ENCODE measurements at places on chromosomes 4 and X.

DNA sequence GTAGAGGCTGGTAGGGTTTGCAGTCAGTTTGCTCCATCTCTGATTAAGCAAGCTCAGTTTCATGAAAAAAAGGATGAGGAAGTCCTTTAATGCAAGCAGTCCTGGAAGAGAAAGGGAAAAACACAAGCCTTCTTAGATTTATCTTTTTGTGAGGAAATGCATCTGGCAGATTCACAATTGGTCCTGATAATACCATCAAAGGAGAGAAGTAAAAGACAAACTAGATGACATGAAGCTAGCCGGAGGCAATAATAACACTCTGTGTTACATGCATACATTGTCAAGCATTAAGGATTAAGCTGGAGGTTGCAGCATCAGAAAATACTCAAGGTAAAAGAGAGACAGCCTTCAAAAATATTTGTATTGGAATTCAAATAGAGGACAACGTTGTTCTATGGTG is 356.0 kb upstream of the TEX13C start:
- DNase-seq, result no peak

GRCh38 chrX:110914281-110914680 is 118.7 kb upstream of the CHRDL1 start:
- DNase-seq, result no peak

DNA sequence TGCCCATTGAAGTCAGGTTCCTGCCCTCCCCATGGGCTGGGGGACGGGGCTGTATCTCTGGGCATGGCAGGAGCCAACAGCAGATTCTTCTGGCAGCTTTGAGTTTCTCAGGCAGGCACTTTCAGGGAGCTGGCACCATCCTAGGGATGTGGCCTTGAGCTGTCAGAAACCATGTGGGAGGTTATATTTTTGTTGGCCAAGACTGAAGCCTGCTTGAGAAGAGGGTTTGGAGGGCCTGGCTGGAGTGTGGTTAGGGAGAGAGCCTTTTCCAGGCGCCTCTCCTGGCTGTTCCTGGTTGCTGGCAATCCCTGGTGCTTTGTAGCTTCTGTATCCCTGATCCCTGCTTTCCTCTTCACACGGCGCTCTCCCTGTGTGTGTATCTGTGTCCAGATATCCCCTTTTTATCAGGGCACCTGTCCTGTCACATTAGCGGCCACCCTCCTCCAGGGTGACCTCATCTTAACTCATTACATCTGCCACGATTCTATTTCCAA is 30.6 kb upstream of the SORCS2 start:
- no peak for DNase-seq

GRCh38 chrX:41912923-41913322 is 10.4 kb downstream of the CASK start:
- no peak for DNase-seq

GRCh38 chr4:40321574-40322275 is 13.4 kb upstream of the CHRNA9 start:
- no peak for DNase-seq

- DNase-seq, result no peak
These were observed 253.4 kb upstream of the CASK start for GRCh38 chrX:42176789-42177188.

DNA sequence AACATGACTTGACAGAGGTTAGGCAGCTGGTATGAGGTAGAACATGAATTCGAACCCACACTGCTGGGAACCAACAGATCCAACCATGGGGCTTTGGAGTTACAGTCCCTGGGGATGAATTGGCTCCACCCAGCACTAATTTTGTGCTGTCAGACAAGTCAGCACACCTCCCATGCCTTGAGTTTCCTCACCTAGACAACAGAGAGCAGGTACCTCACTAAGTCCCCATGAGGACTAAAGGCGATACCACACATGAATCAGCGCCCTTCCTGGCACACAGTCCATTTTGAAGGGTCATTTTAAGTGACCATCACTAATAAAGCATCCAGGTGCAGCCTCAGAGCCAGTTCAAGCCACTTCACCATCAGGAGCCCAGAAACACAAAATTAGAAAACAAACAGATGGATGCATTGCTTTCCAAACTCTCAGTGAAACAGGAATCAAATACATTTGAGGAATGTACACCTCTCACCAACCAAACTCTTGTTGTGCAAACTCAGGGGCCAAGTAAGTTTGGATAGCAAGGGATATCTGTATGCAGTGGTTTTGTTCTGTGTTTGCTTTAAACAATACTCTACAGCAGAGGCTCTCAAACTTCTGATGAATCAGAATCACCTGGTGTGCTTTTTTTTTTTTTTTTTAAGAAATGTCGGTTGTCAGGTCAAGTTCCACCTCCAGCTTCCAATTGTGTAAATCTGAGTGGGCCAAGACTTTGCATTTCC is 10.1 kb downstream of the IDS start:
- DNase-seq, result no peak

- DNase-seq, result no peak
These were observed 6.3 kb upstream of the PPEF2 start for GRCh38 chr4:75908555-75908954.

DNA sequence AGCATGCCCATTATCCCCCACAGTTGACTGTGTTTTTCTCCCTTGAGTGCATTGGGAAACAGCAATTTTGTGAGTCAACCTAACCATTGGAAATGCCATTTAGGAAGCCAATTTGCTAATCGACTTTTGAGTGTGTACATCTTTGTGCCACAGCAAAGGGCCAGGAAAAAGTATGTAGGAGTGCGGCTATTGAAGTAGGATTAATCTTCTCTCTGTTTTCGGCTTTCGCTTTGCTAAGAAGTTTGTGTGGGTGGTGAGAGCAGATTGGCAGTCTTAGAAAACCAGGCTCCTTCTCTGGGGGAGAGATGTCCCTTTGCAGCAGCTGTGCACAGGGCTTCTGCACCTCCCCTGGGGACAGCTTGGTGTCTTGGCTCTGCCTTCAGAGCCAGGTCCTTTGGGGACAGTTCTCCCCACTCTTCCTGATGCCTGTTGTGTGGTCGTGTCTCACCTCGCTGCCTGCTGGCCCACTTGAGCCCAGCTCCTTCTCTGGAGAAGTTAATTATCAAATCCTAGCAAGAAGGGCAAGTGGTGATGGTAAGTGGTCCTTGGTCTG is 74.5 kb downstream of the GEMIN8 start:
- DNase-seq, result no peak

DNA sequence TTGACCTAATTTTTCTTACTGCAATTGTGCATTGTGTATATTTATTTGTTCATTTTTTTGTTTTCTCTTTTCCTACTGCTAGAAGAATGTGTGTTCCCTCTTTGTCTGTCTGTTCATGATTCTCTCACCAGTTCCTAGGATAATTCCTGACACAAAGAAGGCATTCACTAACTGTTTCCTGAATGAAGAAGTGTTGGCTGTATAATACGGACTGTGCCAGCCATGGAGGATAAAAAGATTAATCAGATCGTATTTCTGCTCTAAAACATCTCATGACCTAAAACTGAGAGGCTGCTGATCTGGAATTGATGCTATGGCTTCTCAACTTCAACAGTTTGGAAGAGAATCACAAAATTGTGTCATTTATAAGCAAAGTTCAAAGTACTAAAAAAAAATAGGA is 563.1 kb upstream of the FRG1 start:
- no peak for DNase-seq

DNA sequence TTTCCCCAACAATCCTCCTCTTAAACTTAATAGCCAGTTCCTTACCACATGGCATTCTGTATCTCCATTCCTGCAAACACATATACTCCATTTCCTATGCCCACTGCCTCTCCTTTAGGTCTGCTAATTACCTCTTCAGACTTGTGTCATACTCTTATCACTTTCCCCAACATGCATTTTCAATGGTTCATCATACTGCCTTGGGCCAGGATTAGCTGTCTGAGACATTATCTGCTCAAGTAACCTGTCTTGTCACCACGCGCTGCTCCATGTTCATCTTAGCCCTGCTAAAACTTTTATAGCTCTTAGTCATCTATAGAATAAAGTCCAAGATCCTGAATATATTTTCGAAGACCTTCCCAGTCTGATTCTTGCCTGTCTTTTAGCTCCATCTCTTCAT is 224.1 kb upstream of the GK2 start:
- no peak for DNase-seq

DNA sequence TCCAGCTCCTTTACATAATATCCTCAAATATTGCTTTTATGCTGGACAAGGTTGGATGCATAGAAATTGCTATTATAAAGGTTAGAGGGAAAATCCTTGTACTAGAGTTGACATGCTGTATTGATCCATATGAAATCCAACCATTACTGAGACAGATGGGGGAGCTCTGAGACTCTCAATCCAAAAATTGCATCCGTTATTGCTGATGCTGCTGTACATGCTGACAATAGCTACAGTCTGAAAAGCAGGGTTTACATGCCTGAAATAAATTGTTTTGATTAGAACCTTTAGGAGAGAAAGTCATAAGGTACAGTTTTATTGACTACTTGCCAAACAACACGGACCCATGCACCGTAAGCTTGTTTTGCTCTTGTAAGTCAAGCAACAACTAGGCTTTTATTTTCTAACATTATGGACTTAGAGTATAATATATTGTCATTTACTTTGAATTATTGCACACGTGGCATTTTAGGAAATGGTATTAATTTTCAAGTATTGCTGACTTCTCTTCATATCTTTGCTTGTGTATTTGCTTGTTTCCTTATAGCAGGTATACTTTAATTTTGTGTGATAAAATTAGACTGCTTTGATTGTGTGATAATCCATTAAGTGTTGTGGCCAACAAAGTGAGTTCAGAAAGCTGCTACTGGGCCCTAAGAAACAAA is 1365.2 kb downstream of the STIM2 start:
- no peak for DNase-seq

- DNase-seq, result no peak
These were observed 54.0 kb upstream of the PACRGL start for GRCh38 chr4:20646287-20646686.

DNA sequence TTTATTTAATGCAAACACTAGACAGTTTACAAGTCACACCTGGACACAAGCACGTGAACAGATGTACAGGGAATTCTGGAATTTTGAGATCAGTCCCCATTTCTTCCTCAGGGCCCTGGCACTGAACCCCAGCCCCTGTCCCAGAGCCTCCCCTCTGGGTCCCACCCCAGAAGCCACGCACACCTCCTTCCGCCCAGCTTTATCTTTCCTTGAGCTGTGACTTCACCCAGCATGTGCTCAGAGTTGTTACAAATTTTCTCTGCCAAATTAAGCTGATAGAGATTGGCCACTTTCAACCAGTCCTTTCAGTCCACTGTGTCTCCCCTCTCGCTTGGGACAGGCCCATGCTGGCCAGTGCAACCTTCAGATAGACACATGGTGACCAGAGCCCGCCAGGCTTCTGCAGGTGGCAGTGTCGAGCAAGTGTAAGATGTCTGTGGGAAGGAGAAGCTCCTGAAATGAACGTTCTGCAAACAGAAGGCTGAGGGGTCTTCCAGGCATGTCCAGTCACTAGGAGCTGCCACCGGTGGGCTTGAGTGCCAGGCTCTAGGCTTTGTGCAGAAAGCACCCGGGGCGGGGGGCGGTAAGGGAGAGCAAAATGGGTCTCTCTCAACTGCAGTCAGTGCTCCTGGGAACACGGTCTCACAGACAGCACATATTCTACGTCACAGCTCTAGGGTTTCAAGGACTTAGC is 73.3 kb downstream of the MTMR1 start:
- DNase-seq, result no peak

DNA sequence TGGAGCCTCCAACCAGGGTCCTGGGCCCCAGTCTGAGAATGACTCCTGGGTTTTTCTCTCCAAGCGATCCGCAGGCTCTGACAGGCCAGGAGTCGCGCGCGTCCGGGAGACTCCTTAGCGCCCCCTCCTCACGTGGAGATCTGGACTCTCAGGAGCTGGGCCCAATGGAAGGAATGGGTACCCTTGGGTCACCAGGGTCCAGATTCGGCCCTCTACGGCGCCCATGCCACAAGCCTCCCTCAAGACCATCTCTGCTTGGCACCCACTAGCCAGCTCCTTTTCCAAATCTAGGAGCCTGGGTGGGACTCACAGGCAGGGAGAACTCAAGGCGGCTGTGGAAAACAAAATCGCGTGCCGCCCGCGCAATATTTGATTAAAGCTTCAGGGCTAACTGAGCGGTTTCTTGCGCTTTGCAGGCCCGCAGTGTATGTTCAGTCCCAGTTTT is 7.1 kb downstream of the HAND2 start:
- DNase-seq, result no peak

- no peak for DNase-seq
These were observed 99.6 kb upstream of the CCSER1 start for GRCh38 chr4:90027565-90027964.

- no peak for DNase-seq
These were observed 317 bp upstream of the FRMPD4 start for GRCh38 chrX:12137951-12138360.

DNA sequence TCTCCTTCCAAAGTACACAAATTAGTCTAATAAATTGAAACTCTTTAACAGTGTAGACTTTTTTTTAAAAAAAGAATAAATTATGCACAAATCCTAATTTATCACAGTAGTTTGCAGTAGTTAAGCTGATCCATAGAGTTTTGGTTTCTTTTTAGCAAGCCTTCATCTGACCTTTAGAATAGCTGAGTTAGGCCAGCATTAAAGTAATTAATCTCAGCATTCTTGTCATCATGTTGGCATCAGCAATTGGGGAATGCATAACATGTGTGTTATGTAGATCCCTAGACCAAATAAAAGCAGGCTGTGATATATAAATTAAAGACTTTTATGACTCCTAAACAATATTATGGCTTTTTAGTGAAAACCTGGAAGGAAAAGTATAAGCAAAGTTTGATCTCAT is 426.5 kb upstream of the PABPC4L start:
- DNase-seq, result peak; percentile 52

DNA sequence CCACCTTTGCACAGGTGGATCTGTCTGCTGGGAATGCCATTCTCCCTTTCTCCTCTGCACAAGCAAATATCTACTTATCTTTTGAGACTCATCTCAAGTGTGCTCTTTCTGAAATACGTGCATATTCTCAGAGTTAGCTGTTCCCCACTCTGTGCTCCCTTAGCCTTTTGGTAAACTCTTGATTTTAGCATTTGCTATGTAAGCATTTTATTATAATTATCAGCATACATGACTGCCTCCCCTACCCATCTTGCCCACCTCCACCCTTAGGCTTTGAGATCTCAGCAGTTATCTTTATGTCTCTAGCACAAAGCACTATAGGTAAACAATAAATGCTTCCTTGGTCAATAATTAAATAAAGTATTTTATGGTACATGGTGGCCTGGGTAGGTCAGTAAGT is 11.5 kb downstream of the DRP2 start:
- DNase-seq, result no peak

DNA sequence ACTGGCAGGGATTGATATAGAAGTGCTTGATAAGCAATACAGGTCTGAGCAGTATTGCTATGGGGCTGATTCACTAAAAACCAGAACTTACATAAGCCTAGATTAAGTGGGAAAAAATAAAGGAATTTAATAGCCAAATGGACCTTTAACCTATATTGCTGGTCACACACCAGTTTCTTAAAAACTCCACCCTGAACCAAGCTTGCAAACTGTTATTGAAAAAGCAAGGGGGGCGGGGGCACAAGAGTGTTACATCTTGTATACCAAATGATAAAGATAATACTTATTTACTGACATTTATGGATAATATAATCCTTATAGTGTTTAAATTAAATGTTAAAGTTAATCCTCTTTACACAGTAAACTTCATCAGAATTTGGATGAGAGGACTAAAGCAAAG is 40.3 kb upstream of the PITX2 start:
- DNase-seq, result no peak

Measured in GM04504 (cell line).